ENCODE measurements at places on chromosomes 7 and 10.

DNA sequence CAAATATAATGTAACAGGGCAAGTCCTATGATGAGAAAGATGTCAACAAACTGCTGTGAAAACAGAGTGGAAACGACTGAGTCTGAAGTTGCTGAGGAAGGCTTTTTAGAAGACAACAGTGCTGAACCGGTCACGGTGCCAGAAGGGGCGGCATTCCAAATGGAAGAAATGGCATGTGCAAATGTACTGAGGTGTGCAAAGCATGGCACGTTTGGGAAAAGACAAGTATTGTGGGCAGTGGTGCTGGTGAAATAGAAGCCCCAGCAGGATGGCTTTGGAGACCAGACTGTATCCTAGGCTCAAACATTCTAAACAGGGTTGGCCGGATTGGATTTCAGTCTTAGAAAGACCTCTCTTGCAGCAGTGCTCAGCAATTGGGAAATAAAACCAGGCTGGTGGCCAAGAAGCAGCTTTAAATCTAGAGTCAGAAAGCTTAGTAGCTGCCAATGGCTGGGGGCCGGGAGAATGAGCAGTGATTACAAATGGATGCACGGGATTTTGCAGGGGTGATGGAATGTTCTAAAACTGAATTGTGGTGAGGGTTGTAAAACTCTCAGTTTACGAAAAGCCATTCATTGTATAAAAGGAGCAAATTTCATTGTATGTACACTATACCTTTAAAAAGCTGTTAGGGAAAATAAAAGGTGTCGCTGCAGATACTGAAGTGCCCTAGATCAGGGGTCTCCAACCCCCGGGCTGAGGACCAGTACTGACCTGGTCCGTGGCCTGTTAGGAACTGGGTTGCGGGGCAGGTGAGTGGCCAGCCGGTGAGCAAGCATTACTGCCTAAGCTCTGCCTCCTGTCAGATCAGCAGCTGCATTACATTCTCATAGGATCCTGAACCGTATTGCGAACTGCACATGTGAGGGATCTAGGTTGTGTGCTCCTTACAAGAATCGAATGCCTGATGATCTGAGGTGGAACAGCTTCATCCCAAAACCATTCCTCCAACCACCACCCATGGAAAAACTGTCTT, 141.6 kb downstream of the HIBADH start:
- peak; percentile 70 for DNase-seq

GRCh38 chr7:29413626-29414136, 150.0 kb upstream of the PRR15 start:
- no peak for DNase-seq

DNA sequence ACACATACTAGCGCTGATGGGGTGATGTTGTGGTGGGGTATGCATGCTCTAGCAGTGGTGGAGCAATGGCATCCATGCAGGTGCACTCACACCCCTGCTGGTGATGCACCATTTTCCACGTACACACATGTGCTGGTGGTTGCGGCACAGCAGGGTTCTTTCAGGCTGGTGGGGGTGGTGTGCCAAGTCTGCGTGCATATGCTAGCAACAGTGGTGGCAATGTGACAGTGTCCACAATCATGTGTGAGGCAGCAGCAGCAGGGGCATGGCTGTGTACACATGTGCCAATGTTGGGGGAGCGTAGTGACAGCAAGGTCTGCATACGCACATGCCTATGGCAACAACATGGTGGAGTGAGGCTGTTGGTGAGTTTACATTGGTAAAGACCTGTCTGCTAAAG, 148.1 kb downstream of the ZWINT start:
- DNase-seq = no peak

DNA sequence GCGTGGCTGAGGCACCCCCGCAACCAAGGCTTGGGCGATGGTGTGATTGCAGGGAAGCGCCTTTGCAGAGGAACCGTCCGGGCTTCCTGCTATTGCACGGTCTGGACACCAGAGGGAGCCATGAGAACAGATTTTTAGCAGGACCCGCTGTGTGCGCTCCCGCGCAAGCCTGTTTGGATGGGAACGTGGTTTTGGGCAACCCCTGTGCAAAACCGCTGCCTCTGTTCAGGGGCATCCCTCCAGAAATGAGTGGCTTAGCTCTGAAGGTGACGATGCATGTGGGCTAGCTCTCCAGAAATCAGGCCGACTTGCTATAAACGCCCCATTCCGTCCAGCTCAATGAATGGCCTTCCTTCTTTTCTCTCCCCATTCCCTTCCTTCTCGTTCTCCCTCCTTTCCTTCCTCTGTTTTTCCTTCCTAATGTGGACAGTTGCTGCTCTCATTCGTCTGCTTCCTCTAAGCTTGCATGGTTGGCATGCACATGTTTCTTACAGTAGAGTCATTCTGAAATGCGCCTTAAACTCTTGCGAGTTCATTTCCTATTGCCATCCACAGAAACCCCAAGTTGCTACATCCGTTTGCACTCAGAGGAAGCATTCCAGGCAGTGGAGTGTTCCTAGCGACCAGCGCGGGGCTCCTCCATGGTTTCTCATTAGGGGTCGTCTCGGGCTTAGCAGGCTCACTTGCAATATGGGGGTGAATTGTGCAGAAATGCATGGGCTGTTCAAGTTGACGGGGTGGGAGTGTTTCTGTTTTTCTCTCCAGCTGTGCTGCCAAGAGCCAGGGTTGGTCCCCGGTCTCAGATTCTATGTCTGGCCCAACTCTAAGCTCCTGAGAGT, 302.5 kb upstream of the GALNT17 start:
- peak; percentile 65 for DNase-seq

DNA sequence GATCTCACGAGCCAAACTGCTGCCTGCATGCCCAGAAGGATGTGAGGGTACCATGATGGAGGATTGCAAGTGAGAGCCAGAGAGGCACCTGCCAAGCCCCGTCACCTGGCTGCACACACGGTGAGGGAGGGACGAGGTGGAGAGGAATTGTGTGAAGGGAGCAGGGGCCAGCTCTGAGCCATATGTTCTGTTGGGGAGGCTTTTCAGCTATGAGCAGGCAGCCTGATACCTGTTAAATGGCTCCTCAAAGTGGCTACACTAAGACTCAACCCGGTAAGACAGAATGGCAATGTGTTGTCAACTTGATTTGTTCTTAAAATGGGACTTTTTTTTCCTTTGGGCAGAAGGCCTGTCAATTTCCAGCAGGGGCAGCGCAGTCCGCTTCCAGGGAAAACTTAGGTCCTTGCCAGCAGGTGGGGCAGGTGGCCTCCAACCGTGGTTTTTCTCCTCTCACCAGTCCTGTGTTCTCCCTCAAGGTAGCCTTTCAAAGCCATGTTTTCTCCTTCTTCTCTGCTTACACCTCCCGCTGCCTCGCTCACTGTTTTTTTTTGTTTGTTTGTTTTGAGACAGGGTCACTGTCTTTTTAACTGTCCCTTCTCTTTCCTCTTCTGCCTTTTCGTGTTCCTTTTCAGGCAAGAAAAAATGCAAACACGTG, 57.7 kb upstream of the ZNRF2 start:
- DNase-seq = no peak

DNA sequence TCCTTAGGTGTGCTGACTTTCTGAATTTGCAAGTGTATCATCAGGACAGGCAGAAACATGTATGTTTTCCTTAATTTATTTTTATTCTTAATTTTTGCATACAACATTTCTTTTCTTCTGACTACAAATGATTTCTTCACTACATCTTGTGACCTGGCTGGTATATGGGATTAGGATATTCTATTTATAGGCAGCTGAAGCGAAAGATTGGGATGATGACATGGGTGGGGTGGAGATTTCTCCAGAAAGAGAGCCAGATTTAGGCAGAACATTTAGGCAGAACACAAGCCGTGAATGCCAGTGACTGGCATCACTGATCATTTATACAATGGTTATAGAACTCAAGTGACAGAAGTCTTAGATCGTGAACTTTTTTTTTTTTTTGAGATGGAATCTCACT, 256.7 kb downstream of the KLF6 start:
- DNase-seq = no peak

DNA sequence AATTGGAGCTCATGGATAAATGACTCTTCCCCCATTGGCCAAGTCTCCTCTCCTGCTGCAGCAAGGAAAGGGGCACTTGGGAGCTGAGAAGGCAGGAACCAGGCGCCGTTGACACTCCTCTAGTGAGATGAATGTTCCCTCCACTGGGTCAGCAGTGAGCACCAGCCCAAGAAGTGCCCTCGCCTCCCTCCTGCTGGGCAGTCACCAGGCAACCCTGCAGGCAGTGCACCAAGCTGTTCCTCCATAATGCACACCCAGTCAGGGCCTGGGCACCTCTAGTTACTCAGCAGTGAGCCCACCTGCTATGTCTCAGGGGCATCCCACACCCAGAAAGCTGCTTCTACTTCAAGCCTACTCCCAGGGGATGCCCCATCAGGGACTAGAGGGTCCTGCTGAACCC, 84.3 kb downstream of the KCNMA1 start:
- DNase-seq = no peak

DNA sequence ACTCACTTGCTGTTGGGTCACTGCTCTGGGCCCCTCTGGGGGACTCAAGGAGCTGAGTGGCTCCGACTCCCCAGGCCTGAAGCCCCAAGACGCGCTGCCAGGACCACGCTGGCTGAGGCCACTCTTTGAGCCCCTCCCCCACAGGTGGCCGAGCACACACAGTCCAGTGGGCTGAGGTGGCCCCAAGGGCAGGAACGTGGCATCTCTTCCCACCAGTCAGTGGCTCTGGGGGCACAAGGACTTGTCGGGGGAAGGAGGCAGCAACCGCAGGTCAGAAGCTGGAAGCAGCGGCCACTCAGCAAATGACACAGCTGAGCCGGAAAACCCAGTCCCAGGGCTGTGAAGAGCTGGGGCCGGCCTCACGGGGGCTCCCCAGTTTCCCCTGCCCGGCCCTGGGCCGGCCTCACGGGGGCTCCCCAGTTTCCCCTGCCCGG, 24.1 kb downstream of the GRIFIN start:
- no peak for DNase-seq

DNA sequence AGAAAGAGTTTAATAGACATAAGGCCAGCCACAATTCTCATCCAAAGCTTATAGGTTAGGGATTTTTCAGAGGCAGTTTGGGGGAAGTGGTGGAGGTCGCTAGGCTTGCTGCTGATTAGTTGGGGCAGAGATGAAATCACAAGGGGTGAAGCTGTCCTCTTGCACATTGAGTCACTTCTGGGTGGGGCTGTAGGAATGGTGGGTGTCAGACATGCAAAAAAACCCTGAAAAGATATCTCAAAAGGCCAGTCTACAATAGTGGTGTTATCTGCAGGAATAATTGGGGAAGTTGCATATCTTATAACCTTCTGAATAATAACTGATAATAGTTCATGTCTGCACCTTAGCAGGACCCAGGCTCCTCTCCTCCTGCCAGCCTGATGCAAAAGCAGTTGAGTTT, 2.1 kb downstream of the FAM24B start:
- no peak for DNase-seq

DNA sequence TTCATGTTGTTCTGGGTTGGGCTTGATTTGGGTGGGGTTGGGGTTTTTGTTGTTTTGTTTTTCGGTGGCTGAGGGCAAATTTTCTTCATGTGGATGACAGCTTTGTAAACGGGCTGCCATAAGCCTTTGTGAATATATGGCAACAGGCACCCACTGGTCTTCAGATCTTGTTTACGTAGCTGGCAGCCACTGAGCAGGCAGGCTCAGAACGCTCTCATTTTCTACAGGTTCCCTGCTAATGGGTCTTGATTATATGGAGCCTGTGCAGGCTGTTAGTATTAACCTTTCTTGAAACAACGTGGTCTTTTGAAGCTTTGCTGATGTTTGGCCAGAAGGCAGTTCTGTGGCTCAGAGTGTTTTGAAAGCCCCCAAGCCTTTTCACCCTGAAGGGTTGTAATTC, 199.7 kb downstream of the TNS3 start:
- DNase-seq = no peak

DNA sequence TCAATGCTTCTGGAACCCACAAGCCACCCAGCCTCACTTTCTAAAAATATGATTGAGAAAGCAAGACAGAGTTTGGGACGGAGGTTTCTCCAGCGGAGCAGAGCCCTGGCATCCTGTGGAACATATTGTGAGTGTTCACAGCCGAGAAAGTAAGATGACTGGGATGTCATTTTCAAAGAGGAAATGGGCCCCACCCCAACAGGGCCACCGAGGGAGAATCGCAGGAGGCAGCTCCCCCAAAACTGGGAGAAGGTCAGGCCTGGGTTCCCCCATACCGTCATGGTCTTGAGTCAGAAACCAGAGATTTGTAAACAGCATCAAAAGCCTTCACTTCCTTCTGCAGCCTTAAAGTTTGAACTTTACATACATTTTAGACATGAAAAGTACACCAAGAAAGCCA, 560.0 kb downstream of the PTPRN2 start:
- no peak for DNase-seq

DNA sequence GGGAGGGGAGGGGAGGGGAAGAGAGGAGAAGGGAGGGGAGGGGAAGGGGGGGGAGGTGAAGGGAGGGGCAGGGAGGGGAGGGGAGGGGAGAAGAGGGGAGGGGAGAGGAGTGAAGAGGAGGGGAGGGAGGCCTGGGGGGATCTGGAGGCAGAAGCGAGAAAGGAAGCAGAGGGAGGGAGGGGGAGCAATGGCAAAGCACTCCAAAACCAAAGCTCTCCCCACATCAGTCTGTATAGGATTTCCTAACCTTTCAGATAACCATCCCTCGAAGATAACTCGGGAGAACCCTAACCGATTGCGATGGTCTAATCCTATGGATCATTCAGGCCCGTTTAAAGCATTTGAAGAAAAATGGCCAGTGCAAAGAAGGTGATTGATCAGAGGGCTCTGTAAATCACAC, 19.0 kb downstream of the EBF3 start:
- peak; percentile 53 for DNase-seq

GRCh38 chr10:5628451-5629302, 37.7 kb downstream of the ASB13 start:
- DNase-seq = peak; percentile 65

GRCh38 chr7:1555046-1555812, 776 bp downstream of the TMEM184A start:
- DNase-seq = no peak

DNA sequence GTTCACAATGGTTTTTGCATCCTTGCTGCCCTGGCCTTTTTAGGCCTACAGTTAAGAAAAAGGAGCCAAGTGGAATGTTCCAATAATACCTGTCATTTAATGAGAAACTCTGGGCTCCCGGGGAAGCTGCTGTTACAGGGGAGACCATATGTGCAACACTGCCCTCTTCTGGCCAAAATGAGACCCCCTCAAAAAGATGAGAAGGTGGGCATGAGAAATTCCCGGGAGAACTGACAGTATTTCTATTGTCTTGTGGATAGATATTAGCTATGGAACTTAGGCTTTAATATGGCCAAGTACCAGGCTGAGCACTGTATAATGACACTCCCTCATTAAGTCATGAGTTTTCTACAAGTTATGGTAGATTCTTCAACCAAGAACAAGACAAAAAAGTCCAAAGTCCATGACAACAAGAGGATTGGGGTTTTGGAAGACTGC, 99.4 kb downstream of the CCDC3 start:
- no peak for DNase-seq
